Stimulated activated CD8-positive, alpha-beta memory T cell treated with anti-CD3 and anti-CD28 coated beads, Interleukin-4, amount 100 ng/mL, for 1 hour (primary cell): ENCODE measurements at places on chromosomes 12 and 14.

GRCh38 chr12:42812871-42813270 lies 223.3 kb upstream of the PRICKLE1 start:
- DNase-seq, result no peak

- no peak for DNase-seq
These were observed 390.1 kb downstream of the KCNH5 start for GRCh38 chr14:62655166-62655565.

DNA sequence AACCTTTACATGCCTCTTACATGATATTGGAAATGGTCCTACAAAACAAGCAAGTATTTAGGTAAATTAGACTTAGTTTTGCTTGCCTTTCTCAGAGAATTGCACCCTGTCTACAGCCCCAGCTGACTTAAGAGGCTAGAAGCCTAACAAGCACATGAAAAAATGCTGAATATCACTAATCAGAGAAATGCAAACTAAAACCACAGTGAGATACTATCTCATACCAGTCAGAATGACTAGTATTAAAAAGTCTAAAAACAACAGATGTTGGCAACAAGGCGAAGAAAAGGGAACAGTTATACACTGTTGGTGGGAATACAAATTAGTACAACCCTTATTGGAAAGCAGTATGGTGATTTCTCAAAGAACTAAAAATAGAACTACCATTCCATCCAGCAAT lies 103.8 kb downstream of the EGLN3 start:
- DNase-seq, result no peak

DNA sequence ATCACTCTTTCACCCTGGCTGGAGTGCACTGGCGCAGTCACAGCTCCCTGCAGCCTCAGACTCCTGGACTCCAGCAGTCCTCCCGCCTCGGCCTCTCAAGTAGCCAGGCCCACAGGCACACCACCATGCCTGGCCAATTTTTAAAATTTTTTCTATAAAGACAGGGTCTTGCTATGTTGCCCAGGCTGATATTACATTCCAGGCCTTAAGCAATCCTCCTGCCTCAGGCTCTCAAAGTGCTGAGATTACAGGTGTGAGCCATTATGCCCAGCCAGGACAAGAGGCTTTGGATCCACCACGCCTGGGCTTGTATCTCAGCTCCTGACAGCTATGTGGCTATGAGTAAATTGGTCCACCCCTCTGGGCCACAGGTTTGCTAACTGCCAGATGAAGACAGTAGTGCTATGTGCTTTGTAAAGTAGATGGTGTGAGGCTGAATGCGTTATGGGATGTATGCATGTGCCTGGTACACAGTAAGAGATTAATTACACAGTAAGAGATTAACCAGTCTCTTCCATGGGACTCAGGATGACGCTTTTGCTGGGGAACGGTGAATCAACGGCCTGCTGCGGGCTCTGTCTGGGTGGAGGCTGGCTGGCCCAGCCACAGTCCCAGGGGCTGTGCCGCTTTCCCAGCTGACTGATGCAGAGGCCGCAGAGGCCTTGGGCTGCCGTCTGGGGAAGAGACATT lies 53.3 kb upstream of the NCOR2 start:
- no peak for DNase-seq

- no peak for DNase-seq
These were observed 308.0 kb downstream of the ITPR2 start for GRCh38 chr12:26524862-26525465.

GRCh38 chr14:27072589-27072988 lies 474.8 kb upstream of the NOVA1 start:
- no peak for DNase-seq
